MG63 (cell line): ENCODE measurements at places on chromosomes 11 and 22. TPM values are rescaled to one million over a fixed set of nuclear protein-coding genes. Genes with fewer than 3 reads are reported as not detected.

DNA sequence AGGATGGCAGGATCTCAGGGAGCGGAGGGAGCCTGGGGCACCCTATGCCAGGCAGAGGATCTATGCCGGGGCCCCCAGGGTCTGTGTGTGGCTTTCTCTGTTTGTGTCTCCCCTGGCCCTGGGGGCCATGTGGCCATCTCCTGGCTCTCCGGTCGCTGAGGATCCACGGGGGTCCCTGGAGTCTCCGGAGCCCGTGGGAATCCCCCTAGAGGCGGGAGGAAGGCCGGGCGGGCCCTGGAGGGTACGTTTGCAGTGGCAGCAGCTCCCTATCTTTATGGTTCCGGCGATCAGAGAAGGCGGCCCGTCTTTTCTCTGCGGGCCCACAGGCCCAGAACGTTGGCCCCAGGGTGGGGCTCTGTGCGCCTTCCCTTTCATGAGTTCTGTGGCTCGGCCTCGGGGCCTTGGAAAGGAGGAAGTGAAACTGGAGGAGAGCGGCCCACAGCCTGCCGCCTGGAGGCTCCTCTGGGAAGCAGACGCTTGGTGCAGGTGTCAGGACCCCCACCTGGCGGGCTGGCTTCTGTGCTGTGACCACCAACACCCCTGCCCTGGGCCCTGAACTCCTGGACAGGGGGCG, 82.1 kb downstream of the KCNQ1 start:
- no peak for DNase-seq

The SLC17A6 gene
- not detected in 2 replicates for total RNA-seq

- peak; percentile 26 for DNase-seq
Measured at GRCh38 chr22:30640361-30640760, 4.8 kb downstream of the SLC35E4 start.

The FGF4 gene
- not detected in 2 replicates for total RNA-seq

GRCh38 chr11:11243590-11244469, 109.2 kb downstream of the CSNK2A3 start:
- peak; percentile 27 for DNase-seq

GRCh38 chr11:77748266-77748665, 72.3 kb downstream of the RSF1 start:
- no peak for DNase-seq

DNA sequence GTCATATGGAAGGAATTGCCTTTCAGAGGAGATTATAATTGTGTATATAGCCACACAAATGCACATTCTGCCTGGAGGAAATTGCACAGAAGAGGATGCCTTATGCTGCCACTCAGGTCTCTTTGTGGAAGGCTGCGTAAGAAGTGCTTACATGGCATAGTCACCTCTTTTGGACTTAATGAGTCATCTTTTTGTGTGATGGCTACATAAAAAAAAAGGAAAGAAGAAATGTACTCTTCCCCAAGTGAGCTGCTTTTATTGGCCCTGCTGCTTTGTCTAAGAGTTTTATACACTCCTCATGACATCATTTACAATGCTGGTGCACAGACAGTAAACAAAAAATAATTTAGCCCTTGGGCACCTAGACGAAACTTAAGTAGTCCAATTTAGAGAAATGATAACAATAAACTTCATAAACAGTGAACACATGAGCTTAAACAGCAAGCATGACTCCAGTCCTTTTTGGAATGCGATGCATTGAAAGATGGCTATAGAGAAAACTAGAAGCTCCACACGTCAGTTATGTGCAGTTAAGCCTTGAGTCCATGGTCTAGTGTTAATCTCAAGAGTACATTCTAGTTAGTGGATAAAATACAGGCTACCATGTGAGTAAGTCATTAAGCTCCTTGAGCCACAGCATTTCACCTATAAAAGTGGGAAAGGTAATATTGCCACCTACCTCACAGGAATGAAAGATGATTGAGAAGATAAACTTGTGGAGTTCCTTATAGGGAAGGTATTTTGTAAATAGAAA, 12.0 kb downstream of the CSTPP1 start:
- DNase-seq: no peak

DNA sequence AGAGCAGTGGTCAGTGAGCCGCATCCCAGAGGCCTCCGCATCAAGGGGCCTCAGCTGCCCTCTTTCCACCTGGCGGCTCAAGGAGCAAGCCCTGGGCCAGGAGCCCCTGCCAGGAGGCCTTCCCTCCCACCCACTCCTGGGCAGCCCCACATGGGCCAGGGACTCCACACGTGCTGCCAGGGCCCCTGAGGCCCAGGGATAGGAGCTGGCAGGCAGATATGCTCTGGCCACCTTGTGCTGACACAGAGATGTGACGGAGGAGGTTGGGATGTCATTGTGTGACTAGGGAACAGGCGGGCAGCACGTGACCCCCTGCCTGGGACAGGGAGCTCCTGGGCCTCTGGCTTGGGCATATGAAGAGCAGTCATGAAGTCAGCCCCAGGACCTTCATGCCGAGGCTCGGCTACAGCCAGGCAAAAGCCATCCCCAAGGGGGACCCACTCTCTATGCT, 77.9 kb downstream of the PIWIL3 start:
- DNase-seq: no peak

GRCh38 chr11:120331301-120331996, 4.8 kb upstream of the ARHGEF12 start:
- DNase-seq: peak; percentile 47

GRCh38 chr11:63445720-63446119, 45.2 kb downstream of the PLAAT5 start:
- DNase-seq: no peak

DNA sequence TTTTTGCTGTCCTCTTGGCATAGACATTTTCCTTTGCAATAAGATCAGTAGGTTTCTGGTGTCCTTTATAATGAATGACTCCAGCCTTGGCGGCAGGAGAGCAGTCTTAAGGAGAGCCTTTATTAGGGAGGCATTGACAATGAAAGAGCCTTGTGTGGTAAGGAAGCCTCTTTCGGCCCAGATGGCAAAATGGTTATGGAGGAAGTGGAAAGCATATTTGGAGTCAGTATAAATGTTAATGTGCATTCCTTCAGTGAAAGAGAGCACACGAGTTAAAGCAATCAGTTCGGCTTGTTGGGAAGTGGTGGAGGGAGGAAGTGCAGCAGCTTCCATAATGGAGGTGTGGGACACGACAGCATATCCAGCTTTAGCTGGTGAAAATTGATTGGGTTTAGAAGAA, 18.1 kb upstream of the ANO1 start:
- DNase-seq: no peak

GRCh38 chr22:50314455-50315288, 7.2 kb upstream of the PLXNB2 start:
- no peak for DNase-seq

The LRRC74B gene
- total RNA-seq: not detected in 2 replicates

GRCh38 chr22:49446759-49447710, 380.6 kb downstream of the BRD1 start:
- no peak for DNase-seq

The ZNF280B gene
- total RNA-seq: 0.79 and 1.1 TPM in 2 replicates
